Hematopoietic multipotent progenitor cell treated with erythropoietin and hydrocortisone succinate and interleukin-3 and kit ligand, for 15 days (in vitro differentiated cells): ENCODE measurements at places on chromosomes 4 and X.

DNA sequence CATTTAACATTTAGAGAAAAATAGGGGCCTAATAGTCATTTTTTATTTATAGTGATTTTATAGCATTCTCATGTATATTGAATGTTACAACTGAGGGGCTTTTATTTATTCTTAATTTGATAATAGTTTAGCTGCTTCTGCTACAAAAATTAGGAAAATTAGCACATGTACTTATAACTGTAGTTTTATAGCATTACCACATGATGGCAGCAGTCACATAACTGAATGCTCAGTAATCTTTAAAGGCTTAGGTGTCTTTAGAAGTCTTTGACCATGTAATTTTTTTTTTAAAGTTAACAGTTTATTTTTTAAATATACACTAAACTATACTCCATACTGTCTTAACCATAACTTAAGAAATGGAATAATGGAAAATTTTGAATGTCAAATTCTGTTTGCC is 136.6 kb downstream of the STAG2 start:
- peak; percentile 53 for DNase-seq

DNA sequence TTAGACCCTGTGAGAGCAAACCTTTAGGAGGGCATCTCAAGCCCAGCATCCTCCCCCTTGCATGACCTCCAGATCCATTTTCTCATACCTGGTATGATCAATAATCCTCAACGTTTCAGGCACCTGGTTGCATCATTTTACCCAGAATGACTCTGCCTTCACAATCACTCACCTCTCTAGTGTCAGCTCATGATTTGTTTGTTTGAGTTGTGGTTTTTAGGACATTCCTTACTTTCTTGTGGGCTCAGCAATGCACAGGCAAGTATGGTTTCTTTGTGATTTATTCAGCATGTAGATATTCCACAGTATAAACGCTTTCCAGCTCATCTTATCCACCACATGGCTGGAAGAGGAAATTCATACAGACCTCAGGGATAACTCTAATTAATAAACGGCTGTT is 93.6 kb upstream of the CPEB2 start:
- no peak for DNase-seq

- DNase-seq: no peak
Observed at GRCh38 chr4:76301775-76302162, 4.8 kb upstream of the STBD1 start.

- DNase-seq: no peak
Observed at GRCh38 chrX:1502241-1502640, 34.7 kb downstream of the P2RY8 start.

DNA sequence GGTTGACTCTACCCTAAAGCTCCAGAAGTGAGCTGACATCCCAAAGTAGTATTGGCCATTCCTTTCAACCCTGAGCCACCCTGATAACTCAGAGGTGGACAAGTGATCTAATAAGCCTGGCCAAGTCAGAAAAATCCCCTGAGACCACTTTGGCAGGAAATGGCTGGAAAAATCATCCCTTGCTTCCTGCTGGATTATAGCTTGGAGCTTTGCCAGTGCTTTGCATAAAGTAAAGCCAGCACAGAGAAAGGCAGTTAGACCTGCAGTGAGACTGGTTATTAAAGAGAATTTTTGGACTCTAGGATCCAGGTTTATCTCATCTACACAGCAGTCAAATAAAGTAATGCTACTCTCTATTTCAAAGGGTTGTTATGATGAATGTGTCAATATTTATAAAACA is 6.4 kb downstream of the CXCL3 start:
- DNase-seq: no peak
